ENCODE measurements at places on chromosomes 3 and 15.

GRCh38 chr3:187025656-187026316 lies 95.5 kb downstream of the ST6GAL1 start:
- no peak for DNase-seq

GRCh38 chr3:143103652-143104051 lies 15.9 kb upstream of the CHST2 start:
- DNase-seq = no peak

DNA sequence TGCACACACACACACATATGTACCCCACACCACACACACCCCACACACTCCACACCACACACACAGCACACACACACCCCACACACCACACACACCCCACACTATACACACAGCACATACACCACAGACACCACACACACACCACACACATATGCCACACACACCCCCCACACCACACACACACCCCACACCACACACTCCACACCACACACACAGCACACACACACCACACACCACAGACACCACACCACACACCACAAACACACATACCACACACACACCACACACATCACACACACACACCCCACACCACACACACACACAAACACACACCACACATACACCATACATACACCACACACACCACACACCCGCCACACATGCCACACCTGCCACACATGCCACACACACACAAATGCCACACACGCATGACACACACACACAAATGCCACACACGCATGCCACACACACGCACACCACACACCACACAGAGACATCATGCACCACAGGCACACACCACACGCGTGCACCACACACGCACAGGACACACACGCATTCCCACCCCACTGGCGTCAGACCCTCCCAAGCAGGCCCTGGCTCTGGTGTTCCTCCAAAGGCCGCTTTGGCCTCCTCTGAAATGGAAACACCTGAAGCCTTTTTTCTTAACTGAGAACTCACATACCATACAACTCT lies 15.7 kb downstream of the CHST13 start:
- no peak for DNase-seq

DNA sequence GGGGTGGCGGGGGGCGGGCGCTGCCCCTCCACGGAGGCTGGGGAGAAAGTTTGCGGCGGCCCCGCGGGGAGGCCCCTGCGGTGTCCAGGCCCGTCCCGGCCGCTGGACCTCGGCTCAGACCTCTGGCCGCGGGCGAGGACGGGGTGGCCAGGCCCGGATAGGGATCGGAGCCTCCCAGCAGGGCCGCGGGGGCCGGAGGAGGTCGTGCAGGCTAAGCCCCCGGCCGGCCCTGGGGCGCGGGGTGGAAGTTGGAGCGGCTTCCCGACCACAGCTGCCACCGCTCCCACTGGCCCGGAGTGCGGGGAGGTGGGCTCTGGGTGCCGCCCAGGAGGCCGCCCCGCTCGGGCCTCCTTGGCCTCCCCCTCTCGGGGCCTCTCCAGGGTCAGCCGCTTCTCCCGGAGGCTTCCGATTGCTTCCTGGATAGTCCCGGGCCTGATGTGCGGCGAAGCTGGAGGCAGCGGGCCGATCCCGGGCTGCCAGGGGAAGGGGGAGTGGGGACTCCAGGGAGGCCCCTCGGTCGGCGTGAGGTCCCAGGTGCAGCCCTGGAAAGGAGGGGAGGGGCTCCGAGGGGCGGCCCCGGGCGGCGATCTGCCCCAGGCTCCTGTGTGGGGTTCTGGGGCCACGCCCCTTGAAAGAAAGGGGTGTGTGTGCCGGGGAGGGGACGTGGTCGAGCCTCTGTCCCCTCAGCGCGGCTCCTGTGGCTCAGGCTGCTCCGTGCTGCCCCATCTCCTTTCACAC lies 907 bp downstream of the PLXNA1 start:
- DNase-seq = peak; percentile 31

GRCh38 chr3:191412759-191413158 lies 48.2 kb upstream of the PYDC2 start:
- DNase-seq = peak; percentile 97

DNA sequence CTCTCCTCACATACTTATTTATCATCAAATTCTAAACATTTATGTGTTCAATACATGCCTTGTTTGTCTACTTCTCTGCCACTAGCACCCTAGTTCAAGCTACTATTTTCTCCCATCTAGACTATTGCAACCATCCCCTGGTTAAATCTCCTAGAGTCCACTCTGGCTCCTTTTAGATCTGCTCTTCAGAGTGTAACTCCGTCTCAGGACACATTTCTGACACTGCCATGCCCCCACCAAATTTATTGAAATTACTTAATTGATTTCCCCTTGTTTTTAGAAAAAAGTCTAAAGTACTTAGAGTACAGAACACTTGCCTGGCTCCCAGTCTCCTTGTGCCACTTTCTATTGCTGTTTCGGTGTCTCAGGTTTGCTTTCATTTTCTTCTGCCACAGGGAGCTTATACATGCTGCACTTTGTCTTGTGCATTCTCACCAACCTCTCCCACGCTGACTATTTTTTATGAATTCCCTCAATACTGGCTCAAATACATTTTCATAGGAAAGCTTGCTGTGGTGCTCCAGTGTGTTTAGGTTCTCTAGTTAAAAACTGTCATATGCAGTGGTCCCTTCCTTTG lies 792.3 kb downstream of the DIPK2A start:
- DNase-seq = no peak

DNA sequence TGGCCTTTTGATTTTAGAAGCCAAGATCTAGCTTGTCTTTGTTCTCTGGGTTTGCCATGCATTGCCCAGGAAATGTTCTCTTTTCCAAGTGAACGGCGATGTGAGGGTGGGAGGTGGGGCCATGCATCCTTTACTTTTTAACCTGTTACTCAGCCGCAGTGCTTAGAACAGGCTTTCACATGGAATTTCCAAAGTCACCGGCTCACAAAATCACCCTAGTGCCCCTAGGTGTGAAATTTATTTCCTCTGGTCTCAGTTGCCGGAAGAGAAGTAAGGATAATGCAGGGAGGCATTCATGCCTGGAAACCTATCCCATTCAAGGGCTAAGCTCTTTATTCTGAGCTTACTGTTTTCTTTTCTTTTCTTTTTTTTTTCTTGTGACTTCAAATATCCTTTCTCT lies 93.2 kb downstream of the CACNA2D3 start:
- DNase-seq = no peak

- peak; percentile 18 for DNase-seq
These were observed 207.3 kb downstream of the PLCL2 start for GRCh38 chr3:17091910-17092582.

DNA sequence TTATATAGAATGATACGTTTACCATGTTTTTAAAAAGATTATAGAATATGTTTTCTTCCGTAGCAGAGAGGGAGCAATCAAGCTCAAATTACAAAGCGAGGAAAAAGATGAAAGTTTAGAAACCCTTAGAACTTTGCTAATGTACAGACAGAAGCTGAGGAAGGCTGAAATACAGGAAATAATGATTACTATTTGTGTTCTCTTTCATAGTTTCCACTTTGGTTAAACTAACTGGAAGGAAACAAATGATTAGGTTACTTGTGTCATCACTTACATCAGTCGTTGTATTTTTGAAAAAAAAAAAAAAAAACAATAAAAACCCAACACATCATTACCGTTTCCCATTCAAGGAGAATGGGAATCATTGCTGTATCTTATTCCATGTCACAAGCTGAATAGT lies 337.8 kb upstream of the CBLB start:
- DNase-seq = no peak

GRCh38 chr3:134212967-134213665 lies 37.5 kb downstream of the RYK start:
- peak; percentile 74 for DNase-seq

DNA sequence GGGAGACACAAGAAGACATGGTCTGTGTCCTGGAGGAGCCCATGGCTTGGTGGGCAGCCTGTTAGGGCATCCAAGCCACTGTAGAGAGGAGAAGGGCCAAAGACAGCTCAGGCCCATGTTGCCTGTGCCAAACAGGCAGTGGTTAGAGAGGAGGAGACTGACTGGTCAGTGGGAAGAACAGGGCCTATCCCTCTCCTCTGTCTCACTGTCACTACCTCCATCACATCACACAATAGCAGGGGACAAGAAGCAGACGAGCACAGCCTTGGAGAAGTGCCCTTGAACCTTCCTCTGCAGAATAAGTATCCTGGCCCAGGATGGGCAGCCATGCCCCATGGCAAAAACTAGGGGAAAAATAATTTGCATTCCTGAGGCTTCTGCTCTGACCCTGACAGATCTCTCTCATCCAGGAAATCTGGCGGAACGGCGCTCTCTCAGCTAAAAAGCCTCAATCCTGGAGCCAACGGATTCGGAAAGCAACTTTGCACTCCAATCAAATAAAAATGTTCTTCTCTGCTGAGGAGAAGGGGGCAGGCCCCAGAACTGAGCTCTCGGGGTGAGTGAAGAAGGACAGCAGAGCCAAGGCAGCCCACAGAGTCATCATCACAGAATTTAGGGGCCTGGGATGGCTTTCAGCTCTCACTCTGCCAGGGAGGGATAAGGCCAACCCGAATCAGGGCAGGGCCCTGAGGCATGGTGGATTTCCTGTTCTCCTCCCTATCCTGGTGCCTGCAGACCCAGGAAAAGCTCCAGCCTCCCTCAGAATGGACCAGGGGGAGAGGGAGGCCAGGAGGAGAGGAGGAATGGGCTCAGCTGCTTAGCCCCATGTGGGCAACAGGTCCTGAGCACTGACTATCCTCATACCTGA lies 1.6 kb downstream of the SHF start:
- no peak for DNase-seq

DNA sequence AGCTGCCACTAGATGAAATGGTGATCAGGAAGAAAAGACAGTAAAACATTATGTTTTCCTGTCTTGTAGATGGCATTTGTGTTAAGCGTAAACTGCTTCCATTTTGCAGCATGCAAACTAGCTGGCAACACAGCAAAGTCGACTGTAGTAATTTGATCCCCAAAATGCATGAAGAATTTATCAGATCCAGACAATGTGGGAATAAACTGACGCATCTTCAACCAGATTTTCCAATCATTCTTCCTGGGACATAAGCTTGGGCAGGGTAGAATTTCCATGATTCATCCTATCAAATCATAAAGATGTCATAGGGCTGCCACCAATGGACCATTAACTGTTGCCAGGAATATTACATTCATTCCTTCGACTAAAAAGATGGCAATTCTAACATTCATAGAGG lies 260.3 kb downstream of the ERC2 start:
- DNase-seq = no peak

GRCh38 chr15:78766041-78766440 lies 45.2 kb downstream of the ADAMTS7 start:
- DNase-seq = no peak

- DNase-seq = peak; percentile 61
These were observed 4.7 kb downstream of the C3orf18 start for GRCh38 chr3:50562861-50563260.

- DNase-seq = peak; percentile 84
These were observed 83.4 kb downstream of the ATP1B3 start for GRCh38 chr3:141959589-141960554.

- DNase-seq = no peak
These were observed 183.6 kb downstream of the ABHD5 start for GRCh38 chr3:43874290-43874689.

DNA sequence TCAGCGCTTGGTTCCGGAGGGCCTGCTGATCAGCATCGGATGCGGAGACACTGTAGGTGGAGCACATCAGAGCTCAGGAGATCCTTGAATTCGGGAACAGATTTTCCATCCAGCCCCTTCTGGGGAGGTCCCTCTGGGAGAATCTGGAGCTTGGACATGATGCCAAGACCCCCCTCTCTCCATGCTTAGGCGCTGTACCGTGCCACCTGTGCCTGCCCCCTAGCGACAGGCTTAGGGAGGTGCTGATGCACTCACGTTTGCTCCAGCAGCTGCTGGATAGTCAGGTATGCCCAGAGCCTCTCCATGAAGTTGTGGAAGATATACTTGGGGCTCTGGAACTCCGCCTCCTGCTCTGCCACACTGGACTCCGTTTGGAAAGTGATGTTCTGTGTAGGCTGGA lies 9.7 kb downstream of the ITIH4 start:
- peak; percentile 35 for DNase-seq

DNA sequence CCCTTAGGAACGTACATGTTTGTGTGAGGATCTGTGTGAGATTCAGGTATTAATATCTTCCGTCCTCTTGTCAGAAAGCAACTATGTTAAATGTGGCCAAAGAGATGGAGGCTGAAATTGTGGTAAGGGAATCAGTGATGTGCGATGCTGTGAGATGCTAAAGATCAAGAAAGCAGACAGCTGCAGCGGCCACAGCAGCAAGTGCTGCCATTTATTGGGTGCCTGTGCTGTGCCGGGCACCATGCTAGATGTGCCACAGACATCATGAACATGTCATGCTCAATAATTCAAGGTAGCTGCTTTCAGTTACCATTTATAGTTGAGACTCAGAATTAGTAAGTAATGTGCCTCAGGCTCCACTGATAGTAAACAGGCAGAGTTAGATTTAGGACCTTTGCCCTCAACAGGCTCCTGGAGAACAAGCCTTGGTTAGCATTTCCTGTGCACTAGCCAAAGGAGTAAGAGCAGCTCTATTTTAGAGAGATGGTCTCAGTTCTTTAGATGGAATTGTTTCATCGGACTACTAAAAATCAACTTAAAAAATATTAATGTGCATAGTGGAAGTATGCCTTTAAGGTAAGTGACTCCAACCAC lies 24.9 kb downstream of the LARS2 start:
- DNase-seq = no peak

DNA sequence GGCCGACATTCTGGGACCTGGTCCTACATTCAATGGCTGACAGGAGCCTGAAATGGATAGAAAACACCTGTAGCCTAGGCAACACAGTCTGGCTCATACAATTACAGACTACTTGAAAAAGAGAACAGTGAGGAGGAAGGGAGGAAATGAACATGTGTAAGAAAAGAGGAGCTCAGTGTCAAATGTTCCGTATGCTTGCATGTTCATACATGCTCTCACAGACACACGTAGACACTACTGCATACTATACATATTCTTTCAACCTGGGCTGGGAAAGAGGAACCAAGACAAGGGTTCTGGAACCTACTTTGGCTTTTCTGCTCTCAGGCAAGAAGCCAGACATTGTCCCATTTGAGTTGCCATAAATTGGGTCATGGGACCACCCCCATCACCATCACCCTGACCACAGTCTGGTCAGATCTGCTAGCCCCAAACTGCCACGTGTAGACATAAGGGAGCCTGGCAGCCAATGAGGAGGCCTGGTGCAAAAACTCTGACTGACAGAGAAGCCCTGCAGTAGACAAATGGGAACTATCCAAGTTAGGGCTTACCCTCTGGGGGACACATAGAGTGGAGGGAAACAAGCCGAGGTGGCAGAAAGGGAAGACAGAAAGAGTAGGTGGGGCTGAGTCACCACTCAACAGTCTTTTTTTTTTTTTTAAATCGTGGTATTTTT lies 310.0 kb downstream of the SHQ1 start:
- no peak for DNase-seq

DNA sequence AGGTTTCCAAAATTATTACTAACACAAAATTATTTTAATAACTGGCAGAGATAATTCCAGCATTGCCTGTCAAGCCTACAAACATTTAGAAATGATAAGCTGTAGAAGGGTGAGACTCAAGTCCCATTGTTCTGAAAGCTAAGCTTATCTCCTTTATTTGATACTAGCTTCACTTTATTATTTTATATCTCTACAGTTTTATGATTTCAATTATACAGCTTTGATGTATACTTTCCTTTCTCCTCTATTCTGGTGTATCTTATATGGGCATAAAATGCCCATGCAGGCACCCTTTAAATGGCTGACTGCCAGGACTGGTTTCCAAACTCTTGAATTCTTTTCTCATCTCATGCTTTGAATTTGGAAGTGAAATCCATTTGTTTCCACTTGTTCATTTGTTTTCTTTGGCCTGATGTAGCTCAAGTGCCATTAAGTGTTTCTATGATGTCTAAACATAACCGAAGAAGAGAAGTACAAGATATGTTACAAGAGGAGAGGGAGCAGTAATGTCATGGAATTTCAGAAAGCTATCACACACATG lies 372.1 kb upstream of the ARHGEF26 start:
- no peak for DNase-seq

Measured in iris pigment epithelial cell (primary cell).